ENCODE measurements at places on chromosomes 2 and 18.

DNA sequence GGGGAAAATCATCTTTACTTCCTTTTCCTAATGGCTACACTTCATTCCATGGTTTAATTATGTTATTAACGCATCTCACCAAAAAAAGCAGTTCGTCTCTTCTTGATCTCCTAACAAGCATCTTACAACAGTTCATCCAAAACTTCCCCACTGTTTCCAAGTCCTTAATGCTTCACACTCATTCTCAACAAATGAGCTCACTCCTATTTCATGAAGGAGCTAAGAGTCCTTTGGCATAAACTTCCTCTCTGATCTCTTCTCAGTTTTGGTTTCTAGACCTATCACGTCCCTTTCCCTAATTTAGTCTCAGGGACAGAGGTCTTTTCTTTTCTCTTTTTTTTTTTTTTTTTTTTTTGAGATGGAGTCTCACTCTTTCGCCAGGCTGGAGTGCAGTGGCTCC, 205.9 kb upstream of the SLC39A10 start:
- no peak for DNase-seq

DNA sequence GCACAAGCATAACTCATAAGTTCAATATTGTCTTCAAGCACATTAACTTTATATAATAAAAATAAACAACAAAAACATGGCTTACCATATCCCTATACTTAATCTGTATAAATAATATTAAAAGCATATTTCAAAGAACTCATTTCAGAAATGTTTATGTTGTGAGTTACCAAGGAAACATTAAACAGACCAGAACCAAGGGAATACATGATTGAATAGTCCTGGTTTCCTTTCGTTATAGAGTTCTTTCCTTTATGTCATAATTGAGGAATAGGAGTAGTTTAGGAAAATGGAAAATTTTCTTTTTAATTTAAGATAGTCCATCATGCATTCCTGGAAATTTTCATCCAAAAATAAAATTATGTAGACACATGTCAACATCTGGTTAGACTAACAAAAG, 343.0 kb downstream of the ERBB4 start:
- no peak for DNase-seq

GRCh38 chr2:97005353-97005752, 19.0 kb upstream of the FAM178B start:
- no peak for DNase-seq

DNA sequence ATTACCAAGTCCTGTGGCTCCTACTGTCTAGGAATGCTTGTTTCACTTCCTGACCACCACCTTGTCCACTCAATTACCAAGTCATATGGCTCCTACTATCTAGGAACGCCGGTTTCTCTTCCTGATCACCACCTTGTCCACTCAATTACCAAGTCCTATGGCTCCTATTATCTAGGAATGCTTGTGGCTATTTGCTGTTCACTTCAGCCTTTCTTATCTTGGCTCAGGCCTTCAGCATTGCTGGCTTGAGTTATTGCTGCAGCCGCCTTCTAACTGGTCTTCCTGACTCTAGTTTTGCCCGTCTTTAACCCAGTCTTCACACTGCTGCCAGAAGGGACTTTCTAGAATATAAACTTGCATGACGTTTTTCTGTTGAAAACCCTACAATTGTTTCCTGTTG, 82.5 kb upstream of the GAREM1 start:
- no peak for DNase-seq

- peak; percentile 95 for DNase-seq
Measured at GRCh38 chr2:7595206-7595605, 678.0 kb downstream of the RNF144A start.

- DNase-seq: no peak
Measured at GRCh38 chr2:45339253-45339652, 271.8 kb downstream of the SRBD1 start.

Measured in NCI-H1694 (cell line).